Activated naive CD4-positive, alpha-beta T cell (primary cell): ENCODE measurements at places on chromosomes 6 and 20.

DNA sequence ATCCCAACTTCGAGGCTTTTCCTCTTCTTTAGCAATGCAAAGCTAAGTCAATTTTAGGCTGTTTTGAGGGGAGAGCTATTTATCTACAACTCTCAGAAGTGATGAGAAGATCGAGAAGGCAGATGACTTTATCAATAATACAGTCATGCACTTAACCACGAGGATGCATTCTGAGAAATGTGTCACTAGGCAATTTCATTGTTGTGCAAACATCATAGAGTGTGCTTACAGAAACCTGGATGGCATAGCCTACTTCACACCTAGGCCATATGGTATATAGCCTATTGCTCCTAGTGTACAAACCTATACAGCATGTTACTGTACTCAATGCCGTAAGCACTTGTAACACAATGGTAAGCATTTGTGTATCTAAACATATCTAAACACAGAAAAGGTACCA, 66.6 kb downstream of the PRND start:
- no peak for DNase-seq

DNA sequence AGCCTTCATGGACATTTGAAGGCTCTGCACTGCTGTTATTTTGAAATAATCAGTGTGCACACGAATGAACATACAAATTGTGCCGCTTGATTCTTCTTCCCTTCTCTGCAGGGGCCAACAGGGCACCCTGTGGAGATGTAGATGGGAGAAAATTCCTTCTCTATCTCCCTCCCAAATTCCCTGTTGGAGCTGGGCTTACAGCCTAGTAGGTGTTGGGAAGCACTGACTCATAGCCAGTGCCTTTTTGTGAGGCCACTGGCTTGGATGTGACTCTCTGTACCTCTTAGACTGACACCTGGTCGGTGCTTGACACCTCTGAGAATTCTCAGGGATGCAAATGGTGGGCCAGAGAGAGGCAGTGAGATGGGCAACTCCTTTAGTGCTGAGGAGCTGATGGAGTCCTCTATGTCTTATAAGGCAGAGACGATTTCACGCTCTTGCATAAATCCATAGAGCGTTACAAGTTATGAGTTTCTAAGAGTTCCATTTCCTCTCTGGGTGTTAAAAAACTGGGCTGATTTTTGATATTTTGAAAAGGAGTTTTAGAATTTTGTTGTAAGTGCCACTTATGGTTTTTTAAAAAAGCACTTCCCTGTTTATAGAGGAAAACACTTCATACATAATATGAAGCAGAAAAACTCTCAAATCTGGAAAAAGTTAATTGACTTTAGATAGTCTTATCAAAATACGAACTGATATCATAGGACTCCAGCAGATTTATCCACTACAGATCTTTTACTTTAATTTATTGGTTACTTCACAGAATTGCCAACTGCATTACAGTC, 89.8 kb upstream of the MAP3K7 start:
- no peak for DNase-seq

DNA sequence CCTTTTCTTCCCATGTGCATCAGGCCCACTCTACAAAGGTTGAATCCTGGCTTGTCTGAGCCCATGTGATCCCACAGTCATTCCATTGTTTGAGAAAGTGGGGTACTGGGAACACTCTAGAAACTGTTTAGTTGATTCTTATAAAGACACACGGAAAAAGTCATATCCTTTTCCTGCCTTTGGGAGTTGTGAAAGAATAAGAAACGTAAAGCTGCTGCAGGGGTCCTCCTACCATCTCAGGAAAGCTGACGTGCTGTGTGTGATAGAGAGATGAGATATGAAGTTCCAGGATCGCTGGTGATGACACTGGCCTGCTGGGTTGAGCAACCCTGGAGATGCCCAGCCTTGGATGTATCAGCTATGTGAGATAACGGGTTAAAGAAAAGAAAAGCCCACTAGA, 21.3 kb upstream of the HLA-DRB5 start:
- DNase-seq = no peak

DNA sequence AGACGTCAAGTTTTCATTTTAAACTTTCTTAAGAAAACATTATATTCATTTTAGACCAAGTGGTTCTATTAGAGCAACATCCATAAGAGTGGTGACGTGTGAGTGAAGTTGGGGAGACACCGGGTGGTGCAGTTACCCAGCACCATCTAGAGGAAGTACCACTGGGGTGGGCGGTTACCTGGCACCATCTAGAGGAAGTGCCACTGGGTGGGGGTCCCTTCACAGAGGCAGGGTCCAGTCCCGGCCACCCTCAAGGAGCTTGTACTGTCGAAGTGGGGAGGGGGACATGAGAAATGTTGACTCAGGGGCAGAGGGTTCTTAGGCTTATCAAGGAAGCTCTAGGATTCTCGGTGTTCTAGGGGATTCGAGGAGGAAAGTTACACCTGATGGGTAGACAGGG, 26.2 kb downstream of the PHACTR3 start:
- DNase-seq = no peak

DNA sequence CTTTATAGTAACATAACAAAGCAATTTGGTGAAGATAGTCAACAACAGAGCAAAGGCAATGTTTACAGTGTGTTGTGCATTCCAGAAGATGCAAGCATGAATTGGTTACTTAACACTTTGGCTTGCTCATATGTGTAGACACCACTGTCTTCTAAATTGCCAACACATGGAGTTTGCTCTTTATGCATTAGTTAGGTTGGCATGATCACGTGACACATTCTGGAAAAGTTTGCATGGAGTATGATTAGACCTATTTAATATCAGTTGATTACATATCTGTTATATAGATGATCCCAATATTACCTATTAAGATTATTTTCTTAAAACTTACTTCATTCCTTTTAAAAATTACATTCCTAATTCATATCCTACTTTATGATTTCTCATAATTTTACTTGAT, 197.6 kb downstream of the RIMS1 start:
- no peak for DNase-seq

DNA sequence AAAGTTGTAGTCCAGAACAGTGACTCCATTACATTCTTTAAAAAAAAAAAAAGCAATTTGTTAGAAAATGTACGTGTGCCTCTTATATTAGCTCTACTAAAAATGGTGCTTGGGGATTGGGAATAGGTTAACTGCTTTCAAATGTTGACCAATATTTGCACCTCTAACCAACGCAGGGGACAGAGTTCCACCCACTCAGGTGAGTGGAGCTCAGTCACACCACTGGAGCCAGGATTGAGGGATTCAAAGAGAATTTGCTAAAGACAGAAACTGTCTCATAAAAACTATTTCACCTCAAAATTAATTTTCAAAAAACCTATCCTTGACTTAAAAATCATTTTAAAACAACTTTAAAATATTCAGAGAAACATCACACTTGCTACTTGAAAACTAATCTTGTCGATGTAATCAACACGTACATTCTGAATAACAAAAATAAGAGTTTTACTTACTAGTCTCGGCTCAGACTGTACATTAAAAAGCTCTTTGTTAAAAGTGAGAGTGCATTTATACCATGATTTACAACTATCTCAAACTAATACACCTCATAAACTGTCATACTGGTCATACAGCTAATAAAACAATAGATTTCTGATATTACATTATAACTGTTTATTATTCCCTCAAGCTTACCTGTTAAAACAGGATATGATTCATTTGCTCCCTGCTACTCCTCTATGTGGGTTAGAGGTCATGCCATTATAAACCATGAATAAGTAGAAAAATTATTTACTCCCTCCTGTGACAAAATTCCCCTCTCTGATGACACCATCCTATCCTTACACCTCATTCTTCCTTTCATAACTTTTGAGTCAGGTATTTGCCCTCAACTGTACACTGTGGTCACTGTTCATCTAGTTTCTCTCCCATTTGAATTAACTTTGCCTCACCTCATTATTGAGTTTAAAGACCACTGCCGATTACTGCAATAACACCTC, 88.6 kb downstream of the PDE10A start:
- no peak for DNase-seq

- DNase-seq = no peak
These were observed 39.9 kb downstream of the QKI start for GRCh38 chr6:163454425-163454824.

DNA sequence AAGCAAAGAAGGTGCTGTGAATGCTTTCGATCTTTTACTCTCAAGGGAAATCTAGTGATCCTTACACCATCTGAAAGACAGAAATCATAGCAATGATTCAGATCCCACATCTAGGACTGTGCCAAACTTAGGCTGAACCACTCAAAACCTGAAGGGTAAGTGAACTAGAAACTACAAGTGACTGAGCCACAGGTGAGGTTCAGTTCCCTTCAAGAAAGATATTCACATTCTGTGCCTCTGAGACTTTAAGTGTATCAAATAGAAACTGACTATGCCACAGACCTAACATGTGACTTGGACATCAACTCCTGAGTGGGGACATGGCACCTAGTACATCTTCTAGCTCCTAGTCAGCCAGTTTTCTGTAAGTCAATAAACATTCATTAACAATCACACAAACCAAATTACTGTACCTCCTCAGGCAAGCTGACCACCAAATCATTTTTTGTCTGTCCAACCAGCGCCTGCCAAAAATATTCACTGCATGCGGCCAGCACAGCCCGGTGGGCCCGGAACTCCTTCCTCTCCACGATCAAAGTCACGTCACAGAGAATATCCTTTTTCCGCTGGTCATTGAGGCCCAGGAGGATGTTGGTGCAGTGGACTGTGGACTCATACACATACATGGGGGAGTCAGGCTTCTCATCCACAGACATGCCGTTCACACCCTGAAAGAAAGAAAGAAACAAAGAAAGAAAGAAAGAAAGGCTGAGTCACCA, 114.1 kb downstream of the GJA10 start:
- no peak for DNase-seq

- DNase-seq = no peak
These were observed 19.1 kb downstream of the MYT1 start for GRCh38 chr20:64183313-64183712.
